ENCODE measurements at places on chromosomes 3 and 15.
A peak's percentile ranks its signal among the peaks of the same experiment; 100 is the strongest.

GRCh38 chr3:126621627-126622345 is 33.1 kb downstream of the TXNRD3 start:
- DNase-seq, result no peak

- no peak for DNase-seq
These were observed 7.3 kb downstream of the TMEM158 start for GRCh38 chr3:45218578-45219390.

DNA sequence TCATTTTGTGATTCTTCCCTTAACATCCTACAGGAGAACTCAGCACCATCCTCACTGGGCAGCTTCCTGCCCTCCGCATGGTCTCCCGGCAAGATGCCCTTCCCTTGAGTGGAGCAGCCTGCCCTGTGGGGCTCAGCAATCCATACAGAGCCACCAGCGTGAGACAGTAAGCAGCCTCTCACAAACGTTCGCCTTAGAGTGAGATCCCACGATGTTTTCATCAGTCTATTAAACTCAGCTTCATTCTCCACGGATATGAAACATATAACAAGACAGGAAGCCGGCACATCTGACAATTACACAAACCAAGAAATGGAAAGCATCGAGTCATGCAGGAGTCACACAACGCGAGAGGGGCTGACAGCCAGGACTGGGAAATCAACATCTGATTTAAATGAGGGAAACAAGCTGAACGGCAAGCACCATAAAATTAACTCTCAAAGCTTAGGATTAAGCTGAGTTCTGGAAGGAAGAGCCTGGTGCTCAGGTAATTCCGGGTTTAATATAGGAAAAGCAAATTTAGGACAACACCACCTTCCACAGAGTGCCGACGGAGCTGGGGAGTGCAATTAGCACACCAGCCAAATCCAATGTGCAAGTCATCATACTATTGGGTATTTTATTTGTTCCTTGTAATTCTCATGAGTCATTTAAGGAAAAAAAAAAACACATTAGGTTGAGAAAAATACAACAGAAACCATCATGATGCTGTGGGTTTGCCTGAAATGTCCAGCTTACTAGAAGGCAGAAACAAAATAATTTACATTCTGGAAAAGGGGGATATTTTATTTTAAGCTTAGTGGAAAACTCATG is 272.0 kb downstream of the OCA2 start:
- no peak for DNase-seq

- DNase-seq, result no peak
These were observed 848.9 kb upstream of the CADM2 start for GRCh38 chr3:84109911-84110310.

DNA sequence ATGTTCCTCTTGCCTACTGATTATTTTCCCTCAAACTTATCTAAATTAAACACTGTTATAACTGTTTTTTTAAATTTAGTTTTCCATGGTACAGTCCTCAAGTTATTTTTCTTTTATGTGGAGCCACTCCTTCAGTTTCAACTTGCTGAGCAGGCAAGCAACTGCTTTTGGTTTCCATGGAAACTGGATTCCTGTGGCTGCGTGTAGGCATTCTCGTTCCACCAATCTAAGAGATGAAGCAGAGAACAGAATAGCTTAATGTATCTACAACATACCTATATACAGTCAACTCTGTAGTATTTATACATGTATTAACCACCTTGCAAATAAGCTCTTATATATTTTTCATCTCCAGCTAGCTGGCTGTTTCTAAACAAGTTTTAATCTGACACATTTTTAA is 25.8 kb upstream of the ANXA2 start:
- no peak for DNase-seq

DNA sequence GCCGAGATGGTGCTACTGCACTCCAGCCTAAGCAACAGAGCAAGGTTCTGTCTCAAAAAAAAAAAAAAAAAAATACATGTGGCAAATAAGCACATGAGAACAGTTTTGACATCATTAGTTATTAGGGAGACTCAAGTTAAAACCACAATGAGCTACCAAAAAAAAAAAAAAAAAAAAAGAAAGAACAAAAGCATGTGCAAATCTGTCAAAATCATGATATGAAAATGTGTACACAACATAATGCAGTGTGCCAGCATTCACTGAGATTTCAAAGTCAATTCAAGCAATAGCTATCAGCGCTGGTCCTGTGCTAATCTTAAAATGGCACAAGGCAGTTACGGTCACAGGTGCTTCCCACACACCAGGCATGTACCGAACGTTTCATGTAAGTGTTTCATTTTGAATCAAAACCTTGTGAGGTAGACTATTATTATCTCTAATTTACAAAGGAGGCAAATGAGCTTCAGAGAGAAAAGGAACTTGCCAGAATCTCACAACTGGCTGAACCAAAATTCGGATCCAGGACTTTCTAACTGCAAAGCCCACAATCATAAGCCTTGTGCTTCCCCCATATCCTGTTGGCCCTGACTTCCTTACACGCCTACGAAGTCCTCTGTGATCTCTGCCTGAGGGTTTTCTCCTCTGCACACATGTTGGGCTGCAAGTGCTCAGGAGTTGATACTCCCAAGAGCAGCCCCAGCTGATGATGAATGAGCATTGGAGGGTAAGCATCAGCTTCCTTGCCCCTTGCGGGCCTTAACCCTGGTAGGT is 200.1 kb upstream of the PROK2 start:
- no peak for DNase-seq

DNA sequence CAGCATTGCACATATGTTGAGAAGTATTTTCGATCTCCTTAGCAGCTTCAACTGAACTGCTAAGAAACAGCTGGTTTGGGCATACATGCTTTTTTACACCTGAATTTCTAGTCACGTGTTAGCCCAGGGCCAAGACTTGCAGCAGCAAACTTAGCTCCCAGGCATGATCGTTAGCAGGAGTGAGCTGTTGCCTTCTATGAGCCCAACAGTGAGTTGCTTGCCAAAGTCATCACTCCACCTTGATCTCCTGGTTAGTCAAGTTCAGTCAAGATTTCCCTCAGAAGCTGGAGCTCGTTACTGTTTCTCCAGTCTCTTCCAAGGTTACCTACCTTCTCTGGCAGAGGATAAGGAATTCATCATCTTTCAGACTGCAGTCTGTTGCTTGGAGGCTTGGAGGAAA is 100.4 kb upstream of the SEMA6D start:
- no peak for DNase-seq

GRCh38 chr3:56802378-56802745 is 613 bp upstream of the ARHGEF3 start:
- no peak for DNase-seq

GRCh38 chr15:70112074-70112395 is 14.3 kb upstream of the TLE3 start:
- DNase-seq, result no peak

DNA sequence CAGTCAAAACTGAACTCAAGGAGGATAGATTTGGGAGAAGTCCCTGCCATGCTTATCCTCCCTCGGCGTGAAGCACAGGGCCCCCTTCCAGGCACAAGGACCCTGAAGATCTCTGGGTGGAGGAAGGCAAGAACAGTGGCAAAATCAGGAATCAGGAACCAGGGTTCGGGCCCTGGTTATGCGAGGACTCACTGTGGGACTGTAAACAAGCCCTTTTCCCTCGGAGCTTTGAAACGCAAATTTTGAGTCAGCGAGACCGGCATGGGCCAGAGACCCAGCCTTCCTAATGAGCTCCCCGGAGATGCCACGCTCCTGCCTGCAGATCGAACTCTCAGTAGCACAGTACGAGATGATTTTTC is 70.1 kb downstream of the SLC12A8 start:
- no peak for DNase-seq

- DNase-seq, result no peak
These were observed 158.2 kb upstream of the ABI3BP start for GRCh38 chr3:101151286-101151913.

- no peak for DNase-seq
These were observed 63.8 kb downstream of the GTPBP8 start for GRCh38 chr3:113054552-113054951.

DNA sequence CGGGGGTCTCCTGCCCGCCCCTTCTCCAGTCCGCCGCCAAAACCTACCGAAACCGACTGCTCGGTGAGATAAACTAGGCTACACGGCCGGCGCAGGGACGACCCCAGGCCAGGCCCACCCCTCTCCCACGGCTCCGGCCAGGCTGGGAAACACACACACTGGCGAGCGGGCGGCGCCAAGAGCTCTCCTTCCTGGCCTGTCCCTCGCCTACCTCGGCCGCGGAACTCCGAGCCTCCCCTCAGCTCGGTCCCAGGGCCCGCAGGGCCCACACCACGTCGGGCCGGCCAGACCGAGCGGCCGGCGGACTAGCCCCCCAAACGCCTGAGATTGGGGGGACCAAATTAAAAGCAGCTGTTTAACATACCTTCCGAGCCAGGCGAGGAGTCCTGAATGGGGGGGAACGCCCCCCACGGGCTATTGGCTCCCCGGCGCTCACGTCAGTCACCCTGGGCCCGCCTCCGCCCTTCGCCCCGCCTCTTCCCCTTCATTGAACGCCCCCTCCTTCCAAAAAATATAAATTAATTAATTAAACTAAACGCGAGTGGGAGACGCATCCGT is 4.0 kb upstream of the SIN3A start:
- peak; percentile 86 for DNase-seq

DNA sequence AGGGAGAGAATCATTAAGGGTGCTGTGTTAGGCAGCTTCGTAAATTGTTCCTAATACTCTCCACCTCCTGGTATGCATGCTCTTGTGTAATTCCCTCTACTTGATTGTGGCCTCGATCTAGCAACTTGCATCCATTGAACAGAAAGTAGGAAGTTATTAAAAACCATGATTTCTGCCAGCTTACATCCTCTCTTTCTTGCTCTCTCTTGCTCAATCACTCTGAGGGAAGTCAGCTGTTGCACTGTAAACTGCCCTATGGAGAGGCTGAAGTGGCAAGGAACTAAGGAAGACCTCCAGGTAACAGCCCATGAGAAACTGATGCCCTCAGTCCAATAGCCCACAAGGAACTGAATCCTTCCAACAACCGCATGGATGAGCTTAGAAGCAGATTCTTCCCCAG is 92.6 kb downstream of the ERC2 start:
- DNase-seq, result no peak

- no peak for DNase-seq
These were observed 28.6 kb upstream of the NDUFB4 start for GRCh38 chr3:120567370-120568201.

- DNase-seq, result no peak
These were observed 37.7 kb upstream of the SYNPR start for GRCh38 chr3:63240381-63240902.

DNA sequence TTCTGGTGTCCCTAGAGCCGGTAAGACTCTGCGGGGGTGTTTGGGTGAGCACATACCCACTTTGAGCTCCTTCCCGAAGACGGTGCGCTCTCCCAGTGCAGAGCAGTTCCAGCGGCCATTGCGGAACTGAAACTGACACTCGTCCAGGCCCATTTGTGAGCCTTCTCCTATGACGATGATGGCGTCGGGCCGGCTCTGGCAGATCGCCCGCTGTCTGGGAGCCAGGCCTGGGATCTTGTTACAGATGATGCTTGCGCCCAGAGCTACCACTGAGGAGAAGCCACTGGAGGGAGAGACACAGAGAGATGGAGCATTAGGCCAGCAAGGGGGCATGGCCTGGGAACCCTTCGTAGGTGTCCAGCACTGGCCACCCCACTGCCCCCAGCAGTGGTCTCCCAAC is 5.0 kb downstream of the WNT7A start:
- no peak for DNase-seq

DNA sequence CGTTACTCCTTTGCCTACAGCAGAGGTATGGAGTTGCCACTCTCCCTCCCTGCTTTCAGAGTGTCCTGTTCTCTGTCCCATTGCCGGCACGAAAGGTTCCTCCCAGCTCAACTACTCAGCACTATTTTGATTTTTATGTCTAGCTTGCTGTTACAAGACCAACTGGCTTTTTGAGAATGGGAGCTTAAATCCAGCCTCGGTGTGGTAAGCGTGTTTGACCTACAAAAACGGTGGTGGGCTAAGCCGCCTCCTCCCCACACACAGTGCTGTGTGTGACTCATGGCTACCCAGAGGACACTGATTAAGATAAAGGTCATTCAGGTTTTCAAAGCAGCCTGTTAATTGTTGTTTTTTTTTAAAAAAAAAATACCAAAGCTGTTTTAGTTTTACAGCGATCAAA is 64.5 kb downstream of the LRTM1 start:
- no peak for DNase-seq

DNA sequence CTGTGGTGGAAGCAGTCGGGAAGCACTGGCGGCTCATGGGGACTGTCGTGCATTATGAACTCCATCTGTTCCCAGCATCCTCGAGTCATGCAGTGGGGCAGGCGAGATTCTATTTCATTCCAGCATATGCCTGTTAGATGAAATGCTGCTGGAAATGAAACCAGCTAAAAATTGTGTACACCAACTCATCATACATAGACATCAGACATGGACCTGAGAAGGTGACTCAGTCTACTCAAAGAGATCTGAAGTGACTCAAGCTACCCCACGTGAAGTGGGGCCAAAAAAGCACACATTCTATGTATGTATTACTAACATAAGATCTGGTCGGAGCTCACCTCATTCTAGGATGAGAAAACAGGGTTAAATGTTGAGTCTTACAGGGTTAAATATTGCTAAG is 47.5 kb upstream of the FAM98B start:
- DNase-seq, result no peak

DNA sequence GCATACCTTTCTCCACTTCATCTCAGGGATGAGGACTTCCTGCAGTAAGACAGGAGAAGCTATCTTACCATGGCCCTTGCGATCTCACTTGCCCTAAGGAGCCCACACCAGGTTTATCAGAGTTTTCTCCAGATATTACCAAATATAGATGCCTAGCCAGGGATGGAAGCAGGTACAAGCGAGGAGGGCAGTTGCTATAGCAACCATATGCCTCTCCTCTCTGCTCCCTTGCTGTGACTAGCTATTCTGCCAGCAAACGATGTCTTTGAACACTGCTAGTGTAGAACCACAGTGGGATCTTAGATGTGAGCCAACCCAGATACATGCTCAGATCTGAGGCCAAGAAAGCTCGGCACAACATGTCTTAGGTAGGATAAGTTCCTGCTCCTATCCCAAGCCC is 33.9 kb downstream of the GRAMD2A start:
- DNase-seq, result no peak

- no peak for DNase-seq
These were observed 760.1 kb downstream of the ZNF385D start for GRCh38 chr3:20990896-20991295.

GRCh38 chr15:58604455-58604923 is 145.0 kb downstream of the ADAM10 start:
- no peak for DNase-seq

DNA sequence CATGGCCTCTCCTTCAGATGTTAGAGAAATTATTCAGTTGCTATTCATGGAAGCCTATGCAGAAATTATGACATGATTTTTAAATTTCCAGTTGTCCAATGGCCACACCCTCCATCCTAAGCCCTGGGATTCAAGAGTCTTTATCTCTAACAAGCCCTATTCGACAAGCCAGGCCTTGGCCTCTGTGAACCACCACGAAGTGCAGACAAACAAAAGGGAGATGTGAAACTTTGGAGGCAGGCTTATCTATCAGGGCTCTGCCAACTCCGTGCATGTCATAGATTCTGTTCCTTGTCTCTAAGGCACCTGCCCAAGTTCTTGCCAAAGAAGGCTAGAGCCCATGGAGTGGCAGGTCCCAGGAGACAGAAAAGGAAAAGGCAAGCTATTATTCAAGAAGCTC is 212.4 kb upstream of the ADAMTS9 start:
- DNase-seq, result no peak

- DNase-seq, result no peak
These were observed 47.5 kb upstream of the SEMA4B start for GRCh38 chr15:90153658-90154057.

- DNase-seq, result no peak
These were observed 39.6 kb downstream of the HGD start for GRCh38 chr3:120642368-120642948.

Measured in stimulated activated CD8-positive, alpha-beta memory T cell treated with anti-CD3 and anti-CD28 coated beads, Interleukin-7, amount 100 ng/mL, for 4 hours (primary cell).